ENCODE measurements at places on chromosomes 1 and 21.

- no peak for DNase-seq
Measured at GRCh38 chr1:55725378-55725777, 510.2 kb upstream of the USP24 start.

DNA sequence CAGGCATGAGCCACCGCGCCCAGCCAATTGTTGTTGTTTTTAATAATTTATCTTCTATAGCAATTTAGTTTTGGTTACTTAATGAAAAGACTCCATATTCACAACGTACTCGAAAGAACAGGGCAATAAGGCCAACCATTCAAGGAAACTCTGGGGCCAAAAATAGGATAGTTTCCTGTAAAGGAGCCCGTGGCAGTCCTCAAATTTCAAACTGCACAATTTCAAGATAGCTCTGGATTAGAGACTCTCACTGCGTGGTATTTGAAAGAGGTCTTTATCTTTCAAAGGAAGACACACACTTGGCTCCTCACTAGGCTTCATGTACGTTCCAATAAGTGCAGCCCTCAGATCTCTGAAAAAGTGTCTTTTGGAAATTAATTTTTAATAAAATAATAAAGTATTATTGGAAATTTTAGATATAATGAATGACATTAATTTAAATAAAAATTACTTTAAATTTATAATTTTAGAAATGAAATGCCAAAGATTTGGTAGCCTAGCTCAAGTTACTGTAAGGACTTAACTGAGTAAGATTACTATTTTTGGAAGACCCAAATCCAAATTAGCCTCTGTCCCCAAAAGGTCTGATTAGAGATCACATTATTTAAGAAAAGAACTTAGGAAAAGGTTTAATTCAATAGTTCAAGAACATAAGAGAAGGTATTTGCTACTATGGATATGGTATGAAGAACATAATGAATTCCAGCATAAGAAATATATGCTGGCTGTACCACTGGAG lies 22.7 kb upstream of the DONSON start:
- no peak for DNase-seq

DNA sequence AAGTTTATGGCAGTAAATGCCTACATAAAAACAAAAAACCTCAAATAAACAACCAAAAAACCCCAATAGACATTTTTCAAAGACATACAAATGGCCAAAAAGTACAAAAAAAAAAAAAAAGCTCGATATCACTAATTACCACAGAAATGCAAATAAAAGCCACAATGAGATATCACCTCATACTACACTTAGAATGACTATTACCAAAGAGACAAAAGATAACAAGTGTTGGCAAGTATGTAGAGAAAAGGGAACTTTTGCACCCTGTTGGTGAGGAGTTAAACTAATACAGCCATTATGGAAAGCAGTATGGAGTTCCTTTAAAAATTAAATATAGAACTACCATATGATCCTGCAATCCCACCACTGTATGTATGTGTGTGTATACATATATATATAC lies 21.1 kb downstream of the SLC25A24 start:
- no peak for DNase-seq

DNA sequence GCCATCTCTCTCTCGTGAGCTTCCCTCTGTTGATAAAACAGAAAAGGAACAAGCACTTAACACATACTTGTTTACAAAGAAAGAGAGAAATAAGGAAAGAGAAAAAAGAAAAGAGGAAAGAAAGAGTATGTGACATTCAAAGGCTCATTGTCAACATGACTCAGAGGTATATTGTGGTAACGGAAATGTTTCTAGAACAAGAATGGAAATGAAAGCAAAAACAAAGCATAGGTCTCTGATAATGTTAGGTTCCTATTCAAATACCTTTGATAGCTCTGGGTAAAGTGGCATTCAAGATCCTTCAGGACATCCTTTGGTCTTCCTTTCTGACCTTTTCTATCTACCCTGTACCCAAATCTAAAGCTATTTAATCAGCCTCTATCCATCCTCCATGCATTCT lies 67.4 kb upstream of the DMRTA2 start:
- no peak for DNase-seq

DNA sequence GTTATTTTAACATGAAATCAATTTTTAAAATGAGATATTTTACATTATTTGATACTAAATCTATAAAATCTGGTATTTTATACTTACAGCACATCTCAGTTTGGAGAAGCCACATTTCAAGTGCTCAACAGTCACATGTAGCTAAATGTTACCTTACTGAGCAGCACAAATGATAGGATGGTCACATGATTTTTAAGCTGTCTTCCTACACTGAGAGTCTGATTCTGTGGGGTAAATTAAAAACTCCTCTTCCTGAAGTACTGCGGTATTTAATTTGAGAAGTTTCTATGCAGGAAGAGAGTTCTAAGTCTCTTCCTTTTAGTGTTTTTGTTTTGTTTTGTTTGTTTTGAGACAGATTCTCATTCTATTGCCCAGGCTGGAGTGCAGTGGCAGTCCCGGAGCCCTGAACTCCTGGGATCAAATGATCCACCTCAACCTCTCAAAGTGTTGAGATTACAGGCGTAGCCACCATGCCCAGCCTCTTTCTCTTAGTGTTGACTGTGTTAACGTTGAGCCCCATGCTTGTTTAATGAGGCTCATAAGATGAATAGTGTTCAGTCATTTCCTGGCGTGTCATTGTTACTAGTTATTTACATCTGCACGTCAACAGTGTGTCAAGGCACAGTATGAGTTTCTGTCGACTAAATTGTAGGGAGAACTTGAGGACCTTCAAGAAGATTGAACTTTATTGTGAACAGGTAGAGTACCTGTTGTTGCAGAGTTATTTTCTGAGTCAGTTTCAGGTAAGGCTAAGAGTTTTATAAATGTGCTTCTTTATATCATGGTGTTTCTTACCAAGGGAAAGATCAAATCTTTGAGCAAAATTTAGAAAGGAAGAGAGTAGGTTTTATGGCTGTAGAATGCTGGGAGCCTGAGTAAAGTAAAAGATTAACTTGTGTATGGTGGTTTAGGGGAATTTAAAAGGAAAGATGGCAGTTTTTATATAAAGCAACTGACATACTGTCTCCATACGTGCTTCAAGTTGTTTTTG lies 3.3 kb downstream of the CNST start:
- no peak for DNase-seq

- DNase-seq = no peak
Measured at GRCh38 chr1:231971397-231972110, 345.0 kb downstream of the DISC1 start.

- no peak for DNase-seq
Measured at GRCh38 chr1:4072481-4073153, 172.5 kb upstream of the C1orf174 start.

- no peak for DNase-seq
Measured at GRCh38 chr1:147736883-147737282, 23.5 kb downstream of the GJA5 start.

DNA sequence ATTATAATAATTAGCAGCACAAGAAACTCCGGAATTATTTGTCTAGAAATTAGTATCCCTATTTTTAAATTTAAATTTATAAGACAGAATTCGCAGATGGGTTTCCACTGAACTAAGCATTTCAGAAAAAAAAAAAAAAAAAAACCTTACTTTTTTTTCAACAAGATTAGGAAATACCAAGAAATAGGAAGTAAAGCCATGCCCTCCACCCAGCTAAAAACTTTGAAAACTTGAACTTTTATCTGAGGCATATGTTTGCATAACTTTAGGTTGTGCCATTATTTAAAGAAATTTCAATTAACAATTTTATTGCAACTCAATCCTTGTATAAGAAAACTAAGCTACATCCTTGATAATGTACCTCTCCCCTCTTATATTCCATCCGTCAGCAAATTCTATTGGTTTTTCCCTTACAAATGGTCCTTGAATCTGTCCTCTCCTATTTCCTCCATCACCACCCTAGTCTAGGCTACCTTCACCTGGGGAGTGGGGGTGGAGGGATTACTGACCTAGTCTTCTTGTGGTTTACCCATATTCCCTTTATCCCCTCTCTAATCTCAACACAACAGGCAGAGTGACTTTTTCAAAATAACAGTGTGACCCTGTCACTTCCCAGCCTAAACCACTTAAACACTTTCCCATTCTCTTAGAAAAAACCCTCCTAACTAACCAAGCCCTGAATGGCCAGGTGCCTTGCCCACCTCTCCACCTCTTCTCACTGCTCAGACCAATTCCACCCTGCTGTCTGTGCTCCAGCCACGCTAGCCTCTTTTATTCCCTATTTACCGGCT lies 1.4 kb upstream of the EVI5 start:
- no peak for DNase-seq

- DNase-seq = no peak
Measured at GRCh38 chr1:185431612-185432011, 114.6 kb upstream of the IVNS1ABP start.

- no peak for DNase-seq
Measured at GRCh38 chr1:226577401-226578180, 29.0 kb downstream of the STUM start.

GRCh38 chr1:71783071-71783470 lies 499.3 kb downstream of the NEGR1 start:
- DNase-seq = no peak

GRCh38 chr1:216153130-216153529 lies 270.1 kb downstream of the USH2A start:
- no peak for DNase-seq

DNA sequence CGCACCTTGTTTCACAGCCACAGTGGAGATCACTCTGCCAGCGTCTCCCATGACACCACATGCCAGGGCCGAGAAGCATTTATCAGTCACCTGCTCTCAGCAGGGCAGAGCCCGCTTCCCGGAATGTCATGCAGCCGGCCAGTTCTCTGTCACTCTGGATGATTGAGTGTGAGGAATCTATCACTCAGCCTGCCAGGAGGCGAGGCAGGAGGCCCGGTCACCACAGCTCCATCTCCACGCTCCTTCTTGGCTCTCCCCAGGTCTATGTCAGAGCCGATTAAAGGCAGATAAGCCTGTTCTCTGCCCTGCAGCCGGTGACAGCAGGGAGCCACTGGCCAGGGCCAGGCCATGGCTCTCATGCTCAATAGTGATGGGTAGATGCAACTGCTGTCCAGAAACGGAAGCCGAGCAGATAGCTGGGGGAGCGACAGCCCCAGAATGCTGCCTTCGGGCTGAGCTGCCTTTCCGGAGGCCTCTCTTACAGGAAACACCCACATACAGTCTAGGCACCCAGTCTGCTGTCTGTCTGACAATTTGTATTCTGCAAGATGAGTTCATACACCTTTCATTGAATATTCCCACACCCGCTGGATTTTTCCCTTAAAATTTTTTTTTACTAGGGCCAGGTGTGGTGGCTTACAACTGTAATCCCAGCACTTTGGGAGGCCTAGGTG lies 64.1 kb downstream of the ACTL8 start:
- DNase-seq = no peak

- DNase-seq = no peak
Measured at GRCh38 chr1:166153525-166154314, 13.1 kb downstream of the FAM78B start.

- no peak for DNase-seq
Measured at GRCh38 chr1:53366901-53367502, 39.1 kb upstream of the LRP8 start.

- no peak for DNase-seq
Measured at GRCh38 chr1:201089596-201089995, 22.6 kb downstream of the CACNA1S start.

- DNase-seq = no peak
Measured at GRCh38 chr1:99627615-99628014, 18.3 kb upstream of the PALMD start.

DNA sequence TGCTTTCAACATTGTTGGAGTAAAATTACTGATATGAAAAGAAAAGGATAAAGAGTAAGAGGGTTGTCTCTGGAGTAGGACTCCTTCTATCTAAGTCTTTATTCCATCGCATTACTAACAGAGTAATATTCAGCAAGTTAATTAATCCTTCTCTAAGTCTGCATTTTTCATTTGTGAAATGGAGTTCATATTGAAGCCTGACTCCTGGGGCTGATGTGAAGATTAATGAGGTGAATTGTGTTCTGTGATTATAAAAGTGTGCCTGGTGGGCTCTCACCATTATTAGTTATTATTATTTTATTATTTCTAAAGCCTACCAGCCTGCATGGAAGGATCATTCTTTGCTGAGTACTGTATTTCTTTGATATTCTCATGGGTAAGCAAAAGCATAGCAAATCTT lies 1096.7 kb downstream of the KCNT2 start:
- no peak for DNase-seq

DNA sequence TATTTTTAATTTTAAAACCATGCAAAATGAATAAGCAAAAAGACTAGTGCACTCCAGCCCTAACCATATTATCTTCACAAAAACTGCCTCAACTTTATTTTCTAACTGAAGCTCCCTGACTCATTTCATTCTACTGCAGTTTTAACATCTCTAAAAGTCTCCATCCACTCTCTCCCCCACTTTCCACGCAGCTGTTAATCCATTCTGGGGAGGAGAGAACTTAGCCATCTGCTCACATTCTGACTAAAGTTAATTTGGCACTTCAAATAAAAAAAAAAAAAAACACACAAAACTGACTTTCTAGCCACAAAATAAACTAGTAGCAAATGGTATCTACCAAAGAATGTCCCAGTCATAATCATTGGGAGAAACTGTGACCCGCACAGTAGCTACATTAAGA lies 5.4 kb upstream of the MYBPHL start:
- DNase-seq = no peak

GRCh38 chr1:200369706-200370105 lies 40.1 kb downstream of the ZNF281 start:
- no peak for DNase-seq

GRCh38 chr1:229336345-229336744 lies 6.5 kb downstream of the CCSAP start:
- DNase-seq = no peak

GRCh38 chr1:53519421-53519820 lies 60.2 kb downstream of the DMRTB1 start:
- DNase-seq = no peak

- no peak for DNase-seq
Measured at GRCh38 chr1:11680270-11681070, 478 bp downstream of the MAD2L2 start.

GRCh38 chr1:170126696-170127095 lies 19.1 kb upstream of the NTMT2 start:
- DNase-seq = no peak

DNA sequence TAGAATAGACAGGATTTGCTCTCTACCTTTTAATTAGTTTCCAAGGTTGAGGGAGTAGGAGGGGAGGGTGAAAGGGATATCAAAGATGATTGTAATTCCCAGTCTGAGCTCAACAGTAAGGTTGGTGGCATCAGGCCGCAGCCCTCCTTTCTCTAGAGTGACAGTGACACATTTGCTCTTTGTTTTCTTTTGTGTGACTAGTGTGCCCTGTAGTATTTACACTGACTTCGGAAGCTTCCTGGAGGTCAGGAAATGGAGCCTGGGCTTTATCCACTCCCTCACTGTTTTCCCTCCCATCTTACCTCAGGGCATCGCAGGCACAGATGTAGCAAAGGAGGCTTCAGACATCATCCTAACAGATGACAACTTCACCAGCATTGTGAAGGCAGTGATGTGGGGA lies 44.7 kb upstream of the LAX1 start:
- no peak for DNase-seq

DNA sequence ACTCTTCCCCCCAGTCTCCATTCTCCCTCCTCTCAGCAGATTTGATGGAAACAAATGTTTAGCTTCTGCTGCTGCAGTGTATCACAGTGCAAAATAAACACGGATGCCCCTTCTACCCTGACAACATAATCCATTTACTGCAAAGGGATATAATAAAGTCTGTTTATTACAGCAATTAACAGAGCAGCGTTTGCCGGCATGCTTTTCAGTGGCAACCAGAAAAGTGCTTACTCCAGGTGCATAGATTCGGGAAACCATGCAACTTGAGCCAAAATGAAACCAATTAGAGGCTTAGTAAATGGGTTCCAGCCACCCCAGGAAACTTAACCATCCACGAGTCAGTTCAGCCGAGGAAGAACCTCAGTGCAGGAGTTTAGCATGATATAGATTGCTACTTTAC lies 12.9 kb upstream of the LEMD1 start:
- DNase-seq = no peak
